ENCODE measurements at places on chromosomes 12 and 14.

GRCh38 chr12:103705927-103706326, 118.9 kb downstream of the STAB2 start:
- no peak for DNase-seq

DNA sequence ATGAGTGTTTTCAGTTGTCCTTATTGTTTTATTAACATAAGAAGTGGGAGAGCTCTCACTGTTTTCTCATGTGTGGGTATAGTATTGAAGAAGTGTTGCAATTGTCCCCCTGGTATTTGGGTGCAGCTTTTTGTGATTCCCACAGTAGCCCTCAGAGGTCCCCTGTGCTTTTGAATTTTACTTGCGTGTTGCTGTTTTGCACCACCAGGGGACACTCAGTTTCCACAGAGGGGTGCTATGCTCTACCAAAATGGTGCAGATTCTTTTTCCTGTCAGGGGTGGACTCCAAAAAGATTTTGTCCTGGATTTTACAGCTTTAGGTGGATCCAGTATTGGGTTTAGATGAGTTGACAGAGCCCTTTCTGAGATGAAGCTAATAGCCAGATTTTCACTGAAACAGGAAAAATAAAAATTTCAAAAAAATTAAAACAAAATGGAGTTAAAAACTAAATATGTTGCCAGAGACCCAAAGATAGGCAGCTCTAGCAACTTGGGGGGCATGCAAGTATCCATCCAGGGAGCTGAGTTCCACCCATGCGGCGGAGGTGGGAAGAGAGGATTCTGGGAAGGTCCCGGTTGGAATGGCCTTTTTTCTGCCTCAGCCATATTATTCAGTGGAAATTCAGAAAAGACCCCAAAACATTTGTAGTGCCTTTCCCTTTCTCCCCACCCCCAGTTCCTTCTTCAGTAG, 50.2 kb downstream of the TTLL5 start:
- peak; percentile 13 for DNase-seq

- DNase-seq: peak; percentile 39
Observed at GRCh38 chr12:102958073-102958829, 777 bp downstream of the ASCL1 start.

GRCh38 chr12:39145175-39145999, 240.0 kb upstream of the CPNE8 start:
- peak; percentile 41 for DNase-seq

DNA sequence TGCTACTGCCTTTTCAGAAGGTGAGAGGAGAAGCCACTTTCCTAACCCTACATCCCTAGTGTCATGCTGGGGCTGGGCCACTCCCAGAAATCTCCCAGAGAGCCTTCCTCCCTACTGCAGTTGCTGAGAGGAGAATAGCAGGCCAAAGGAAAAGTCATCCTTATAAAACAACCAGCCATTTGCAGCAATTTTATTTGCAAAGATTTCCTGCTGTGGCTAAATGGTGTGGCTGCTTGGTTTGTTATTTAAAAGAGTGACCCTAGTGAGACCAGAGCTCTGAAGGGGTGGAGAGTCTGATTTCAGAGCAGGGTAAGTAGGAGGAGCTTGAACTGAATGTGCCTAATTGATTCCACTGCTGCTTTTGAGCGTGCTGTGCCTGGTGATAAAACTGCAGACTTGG, 232.0 kb downstream of the GRIN2B start:
- DNase-seq: no peak

DNA sequence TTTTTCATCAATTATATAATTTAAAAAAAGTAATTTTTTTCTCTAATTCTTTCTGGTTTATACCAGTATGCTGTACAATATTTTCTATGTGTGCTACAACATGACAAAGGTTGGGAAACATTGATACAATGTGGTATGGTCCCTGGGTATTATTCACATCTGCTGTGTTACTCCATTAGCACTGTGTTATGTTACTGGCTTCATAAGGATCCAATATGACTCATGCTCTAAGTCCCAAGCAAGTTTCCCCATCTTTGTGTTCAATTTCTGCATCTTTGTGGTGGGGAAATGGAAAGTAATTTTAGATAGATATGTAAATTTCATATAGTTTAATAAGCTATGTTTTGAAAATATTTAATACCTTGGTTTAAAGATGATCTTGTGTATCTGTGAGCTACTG, 35.8 kb downstream of the FBXO33 start:
- no peak for DNase-seq

- DNase-seq: no peak
Observed at GRCh38 chr14:87285506-87285905, 707.5 kb downstream of the GALC start.

DNA sequence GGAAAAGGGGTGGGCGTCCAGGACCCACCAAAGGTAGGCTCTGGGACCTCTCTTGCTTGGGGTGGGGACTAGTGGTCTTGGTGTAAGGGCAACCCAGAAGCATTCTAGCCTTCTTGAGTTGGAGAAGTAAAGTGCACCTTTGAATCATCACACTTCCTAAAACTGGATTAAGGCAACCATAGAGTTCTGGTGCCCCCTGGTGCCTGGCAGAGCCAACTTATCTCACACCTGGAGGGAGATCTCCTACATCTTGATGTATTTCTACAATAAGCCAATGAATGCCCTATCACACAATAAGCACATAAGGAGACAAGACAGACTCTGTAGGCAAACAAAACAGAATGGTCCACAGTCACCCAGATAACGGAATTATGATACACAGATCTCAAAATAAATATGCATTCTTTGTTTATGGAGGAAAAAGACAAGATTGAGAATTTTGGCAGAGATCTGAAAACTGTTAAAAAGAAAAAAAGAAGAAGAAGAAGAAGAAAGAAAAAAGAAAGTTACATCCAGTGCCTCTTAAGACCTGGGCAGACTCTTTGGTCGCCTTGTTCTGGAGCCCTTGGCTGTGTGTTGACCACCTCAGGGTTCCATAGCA, 95.9 kb upstream of the PPP2R5C start:
- DNase-seq: peak; percentile 51

- DNase-seq: no peak
Observed at GRCh38 chr12:51821440-51822260, 26.9 kb downstream of the FIGNL2 start.

- no peak for DNase-seq
Observed at GRCh38 chr12:96195845-96196451, 1.8 kb downstream of the ELK3 start.

GRCh38 chr14:72290241-72290640, 358.0 kb downstream of the RGS6 start:
- DNase-seq: no peak

GRCh38 chr12:102118874-102119273, 1.0 kb downstream of the NUP37 start:
- no peak for DNase-seq

DNA sequence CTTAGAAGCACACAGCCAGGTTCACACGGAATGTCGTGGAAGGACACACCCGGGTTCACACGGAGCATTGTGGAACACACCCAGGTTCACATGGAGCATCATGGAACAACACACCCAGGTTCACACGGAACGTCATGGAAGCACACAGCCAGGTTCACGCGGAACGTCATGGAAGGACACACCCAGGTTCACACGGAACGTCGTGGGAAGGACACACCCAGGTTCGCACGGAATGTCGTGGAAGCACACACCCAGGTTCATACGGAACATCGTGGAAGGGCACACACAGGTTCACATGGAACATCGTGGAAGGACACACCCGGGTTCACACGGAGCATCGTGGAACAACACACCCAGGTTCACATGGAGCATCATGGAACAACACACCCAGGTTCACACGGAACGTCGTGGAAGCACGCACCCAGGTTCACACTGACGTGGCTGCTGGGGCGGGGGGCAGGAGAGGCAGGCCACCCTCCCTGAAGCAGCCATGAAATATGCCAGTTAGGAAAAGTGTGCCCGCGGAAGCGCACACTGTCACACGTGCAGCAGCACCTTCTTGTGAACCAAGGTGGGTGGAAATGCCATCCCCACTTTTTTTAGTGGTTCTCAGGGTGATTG, 86.4 kb downstream of the EP400 start:
- no peak for DNase-seq

DNA sequence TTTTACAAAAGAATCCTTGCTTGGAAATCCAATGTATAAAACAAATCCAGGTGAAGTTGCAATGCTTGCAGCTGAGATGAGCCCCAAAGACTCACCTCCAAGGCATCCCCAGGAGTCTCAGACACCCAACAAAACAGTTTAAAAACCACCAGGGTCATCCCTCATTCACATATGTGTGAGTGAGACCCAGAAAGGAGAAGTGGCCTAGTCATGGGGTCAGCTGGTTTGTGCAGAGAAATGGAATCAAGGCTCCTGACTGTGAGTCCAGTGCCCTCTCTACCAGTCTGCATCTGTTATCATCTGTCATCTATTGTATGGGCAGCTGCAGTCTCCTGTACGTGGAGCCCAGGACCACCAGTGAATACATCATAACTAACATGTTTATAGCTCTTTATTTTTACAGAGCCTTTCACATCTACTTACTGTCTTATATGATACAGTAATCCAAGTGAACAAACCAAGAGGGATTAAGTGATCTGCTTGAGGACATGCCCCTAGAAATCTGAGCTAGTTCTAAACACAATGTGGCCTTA, 27.1 kb downstream of the PLEKHG7 start:
- DNase-seq: no peak

DNA sequence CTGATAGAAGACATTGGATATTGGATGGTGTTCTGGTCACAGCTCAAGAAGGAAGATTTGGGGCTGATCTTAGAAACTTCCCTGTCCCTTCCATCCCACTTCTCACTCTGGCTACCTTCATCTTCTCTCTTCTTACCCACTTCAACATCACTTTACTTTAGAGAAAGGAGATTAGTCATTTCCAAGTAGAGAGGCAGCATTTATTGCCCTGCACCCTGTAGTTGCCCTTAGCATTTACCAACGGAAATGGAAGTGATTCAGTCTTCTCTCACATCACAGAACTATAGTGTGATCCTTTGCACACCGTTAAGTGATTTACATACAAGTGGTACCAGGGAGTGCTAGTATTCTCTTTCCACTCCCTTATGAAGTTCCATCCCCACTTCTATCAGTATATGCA, 52.4 kb downstream of the PHLDA1 start:
- no peak for DNase-seq

DNA sequence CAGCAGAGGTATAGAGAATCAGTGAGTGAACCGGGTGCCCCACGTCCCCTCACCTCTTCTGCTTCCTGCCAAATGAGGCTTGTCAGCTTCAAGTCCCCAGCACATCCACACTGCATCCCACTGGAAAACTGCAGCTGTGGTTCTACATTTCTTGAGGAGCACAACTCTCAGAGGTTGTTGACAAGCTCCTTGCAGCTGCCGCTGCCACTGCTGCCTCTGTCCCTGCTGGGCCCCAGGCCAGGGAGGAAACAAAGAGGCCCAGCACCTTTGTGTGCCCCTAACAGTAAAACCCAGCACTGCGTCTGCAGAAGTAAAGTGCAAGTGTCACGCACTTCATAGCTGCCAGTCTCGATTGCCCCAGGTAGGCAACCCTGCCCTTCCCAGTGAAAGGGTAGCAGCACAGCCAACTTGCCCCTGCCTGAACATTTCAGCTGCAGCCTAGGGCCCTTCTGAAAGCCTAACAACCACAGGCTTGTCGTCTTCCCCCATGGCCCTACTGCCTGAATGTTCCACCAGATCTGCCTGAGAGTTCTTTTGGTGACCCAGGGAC, 1162.1 kb upstream of the USP15 start:
- DNase-seq: no peak
